NCI-H446 treated with DMSO at 0.1 percent for 48 hours (cell line): ENCODE measurements at places on chromosomes 2 and 18.
A peak's percentile ranks its signal among the peaks of the same experiment; 100 is the strongest.

DNA sequence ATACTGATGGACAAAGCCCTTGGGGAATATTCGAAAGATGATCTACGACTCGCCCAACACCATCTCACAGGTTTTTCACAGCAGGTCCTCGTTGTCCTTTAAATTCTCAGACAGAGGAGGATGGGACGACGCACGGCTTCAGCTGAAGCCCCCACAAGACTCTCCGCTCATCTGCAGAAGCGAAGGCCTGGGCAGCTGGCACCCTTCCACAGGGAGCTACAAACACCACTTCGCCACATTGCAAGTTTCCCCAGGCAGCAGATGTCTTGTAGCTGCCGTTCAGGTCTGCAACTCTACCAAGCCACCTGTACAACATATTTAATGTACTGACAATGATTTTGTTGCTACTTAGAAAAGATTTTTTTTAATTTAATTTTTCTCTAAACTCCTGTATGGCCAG is 642.9 kb downstream of the ZEB2 start:
- peak; percentile 12 for DNase-seq

DNA sequence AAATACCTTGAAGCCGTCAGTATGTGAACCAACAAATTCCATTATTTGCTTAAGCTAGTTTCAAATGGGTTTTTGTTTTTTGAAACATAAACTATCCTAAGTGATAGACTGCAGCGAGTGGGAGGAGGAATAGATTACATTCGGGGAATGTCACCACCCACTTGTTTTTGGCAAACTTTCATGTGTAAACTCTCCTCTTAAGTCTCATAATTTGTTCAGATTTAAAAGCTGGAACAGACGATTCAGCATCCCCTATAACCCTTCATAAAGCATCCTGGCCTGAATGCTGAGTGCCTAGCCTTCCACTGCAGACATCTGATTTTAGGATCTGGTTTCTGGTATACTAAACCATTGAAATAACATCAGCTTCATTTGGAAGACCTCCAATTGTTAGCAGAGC is 51.0 kb downstream of the CPO start:
- DNase-seq, result no peak

DNA sequence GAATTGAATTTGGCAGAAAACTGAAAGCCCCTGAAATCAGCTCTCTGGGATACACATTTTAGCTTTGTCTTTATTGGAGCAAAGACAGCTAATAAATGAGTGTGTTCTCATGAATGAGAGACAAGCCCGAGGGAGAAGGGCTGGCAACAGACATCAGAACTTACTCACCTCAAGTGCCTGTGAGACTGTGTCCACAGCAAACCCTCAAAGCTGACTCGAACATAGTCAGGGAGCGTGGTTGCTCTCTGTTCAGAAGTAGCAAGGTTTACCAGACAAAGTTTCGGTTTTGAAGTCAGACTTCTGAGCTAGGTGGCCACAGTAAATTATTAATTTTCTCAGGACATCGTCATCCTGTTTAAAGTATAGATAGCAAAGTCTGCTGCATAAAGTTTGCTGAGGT is 207.9 kb downstream of the CMPK2 start:
- DNase-seq, result no peak

DNA sequence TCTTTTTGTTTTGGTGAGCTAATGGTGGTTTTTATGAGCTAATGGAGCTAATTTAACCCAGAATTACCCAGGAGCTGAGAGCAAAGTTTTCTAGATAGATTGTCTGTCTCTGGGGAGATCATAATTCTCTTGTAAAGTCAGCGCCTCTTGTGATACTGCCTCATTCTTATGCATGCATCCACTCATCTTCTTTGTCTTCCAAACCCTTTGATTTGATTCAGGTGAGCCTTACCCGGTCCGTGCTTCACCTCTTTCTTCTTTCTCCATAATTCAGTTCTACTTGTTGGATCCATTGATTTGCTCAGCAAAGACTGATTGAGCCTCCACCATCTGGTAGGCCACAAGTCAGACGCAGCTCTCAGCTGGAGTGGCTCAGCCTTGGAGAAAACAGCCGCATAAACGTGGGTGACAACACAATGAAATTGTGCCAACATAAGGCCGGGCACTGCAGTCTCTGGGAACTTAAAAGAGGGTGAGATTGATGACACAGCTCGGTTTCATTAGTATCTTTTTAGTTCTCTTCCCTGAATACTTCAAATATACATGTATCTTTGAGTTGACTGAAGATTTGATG is 158.5 kb upstream of the SH3BP4 start:
- DNase-seq, result no peak

DNA sequence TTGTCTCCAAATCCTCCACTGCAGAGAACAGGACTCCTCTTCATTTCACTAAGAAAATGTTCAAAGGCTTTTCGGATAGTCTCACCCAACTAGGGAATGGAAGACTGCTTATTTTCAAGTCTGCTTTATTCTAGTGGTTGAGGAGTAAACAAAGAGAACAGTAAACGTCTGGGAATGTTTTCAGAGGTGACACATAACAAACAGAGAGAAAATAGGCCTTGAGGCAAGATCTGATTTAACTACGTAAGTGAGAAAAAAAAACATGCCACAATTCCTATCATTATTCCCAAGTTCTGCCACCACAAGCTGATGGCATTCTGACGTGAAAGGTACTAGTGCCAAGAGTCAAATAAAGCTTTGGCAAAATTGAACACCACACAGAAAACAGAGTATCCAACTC is 16.7 kb upstream of the WIPF1 start:
- DNase-seq, result peak; percentile 27

DNA sequence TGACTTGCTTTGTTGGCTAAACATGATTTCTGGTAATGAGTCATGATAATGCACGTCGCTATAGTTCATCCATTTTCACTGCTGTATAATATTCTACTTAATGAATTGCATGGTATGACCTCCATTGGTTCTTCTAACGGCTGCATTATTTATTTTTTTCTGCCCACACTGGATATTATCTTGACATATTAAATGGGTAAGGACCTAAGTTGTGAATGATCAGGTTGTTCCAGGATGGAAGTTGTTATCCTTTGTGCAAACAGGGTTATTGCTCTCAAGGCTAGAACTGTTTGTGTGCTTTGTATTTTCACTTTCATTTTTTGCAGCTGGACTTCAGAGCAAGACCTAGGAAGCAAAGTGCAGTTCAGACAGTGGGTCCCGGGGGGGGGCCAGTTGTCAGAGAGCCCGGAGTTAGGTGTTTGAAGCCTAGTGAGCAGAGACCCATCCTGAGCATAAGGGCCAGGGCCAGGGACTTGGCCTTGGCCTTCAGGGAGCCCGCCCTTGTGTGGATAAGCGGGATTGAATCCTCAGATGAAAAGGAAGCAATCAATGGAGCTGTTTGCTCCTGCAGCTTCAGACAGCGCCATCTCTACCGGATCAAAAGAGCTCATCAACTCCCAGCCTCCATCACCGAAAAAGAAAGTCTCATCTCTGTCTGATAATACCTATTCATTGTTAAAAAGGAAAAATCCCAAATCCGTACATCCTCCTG is 48.2 kb downstream of the AGAP1 start:
- DNase-seq, result no peak

- no peak for DNase-seq
Measured at GRCh38 chr18:11998193-11998592, 16.9 kb downstream of the IMPA2 start.
